CD14-positive monocyte (primary cell): ENCODE measurements at places on chromosomes 3 and 15.

GRCh38 chr3:105470851-105471250 is 104.1 kb downstream of the ALCAM start:
- DNase-seq, result no peak

DNA sequence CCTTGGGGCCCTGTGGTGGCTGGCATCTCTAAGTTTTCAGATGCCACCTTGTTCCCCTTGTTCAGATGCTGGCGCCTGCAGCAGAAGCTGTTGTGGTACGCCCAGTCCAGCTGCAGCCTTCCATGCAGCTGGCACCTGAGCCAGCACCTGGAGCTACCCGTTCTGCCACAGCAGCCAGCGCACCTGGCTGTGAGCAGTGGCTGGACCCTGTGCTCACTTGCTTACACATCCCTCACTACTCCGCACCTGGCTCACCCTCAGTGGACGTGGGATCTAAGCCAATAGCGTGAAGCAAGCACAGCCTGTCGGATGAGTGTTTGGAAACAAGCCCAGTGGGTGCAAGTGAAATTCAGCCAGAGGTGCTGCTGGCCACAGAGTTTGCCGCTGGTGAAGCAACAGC is 607.5 kb upstream of the BCHE start:
- peak; percentile 3 for DNase-seq

DNA sequence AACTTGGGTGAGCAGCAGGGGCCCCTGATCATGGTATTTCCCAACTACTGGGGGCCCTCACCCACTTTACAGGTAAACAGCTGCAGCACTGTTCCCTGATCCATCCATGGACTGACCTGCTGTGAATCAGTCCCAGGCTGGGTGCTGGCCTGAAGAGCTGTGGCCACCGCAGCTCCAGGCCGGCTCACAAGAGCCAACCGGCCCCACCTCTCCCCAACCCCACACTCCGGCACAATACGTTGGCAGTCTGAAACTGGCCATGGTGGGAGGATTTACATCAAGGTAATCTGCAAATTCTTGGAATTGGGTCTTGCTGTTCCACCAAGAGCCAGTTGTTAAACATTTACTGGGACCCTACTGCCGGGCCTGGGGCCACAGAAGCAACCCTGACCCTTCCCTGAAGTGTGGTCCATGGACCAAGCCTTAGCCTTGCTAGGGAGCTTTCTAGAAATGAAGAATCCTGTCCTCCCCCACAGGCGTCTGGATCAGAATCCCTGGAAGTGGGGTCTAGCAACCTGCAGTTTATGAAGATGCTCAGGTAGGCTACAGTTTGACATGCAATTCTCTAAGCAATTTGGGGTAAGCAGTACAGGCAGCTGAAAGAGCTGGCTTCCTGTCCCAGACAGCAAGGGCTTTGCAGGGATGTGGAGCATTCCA is 3.7 kb downstream of the SLC6A20 start:
- DNase-seq, result no peak

DNA sequence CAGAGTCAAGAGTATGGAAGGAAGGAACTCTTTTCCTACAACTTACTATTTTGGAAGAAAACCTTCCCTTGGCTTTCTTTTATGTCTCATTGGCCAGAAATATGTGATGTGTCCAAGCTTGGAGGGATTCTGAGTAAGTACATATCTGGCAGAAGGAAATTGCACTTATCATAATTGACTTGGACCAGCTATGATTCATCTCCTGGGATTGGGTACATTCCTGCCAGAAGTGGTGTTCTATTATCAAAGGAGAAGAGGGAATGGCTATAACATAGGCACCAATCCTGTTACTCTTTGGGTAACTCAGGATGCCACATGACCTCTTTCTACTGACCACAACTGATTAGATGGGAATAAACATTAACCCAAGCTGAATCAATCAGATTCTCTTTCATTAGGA is 13.5 kb upstream of the DAZL start:
- DNase-seq, result no peak

DNA sequence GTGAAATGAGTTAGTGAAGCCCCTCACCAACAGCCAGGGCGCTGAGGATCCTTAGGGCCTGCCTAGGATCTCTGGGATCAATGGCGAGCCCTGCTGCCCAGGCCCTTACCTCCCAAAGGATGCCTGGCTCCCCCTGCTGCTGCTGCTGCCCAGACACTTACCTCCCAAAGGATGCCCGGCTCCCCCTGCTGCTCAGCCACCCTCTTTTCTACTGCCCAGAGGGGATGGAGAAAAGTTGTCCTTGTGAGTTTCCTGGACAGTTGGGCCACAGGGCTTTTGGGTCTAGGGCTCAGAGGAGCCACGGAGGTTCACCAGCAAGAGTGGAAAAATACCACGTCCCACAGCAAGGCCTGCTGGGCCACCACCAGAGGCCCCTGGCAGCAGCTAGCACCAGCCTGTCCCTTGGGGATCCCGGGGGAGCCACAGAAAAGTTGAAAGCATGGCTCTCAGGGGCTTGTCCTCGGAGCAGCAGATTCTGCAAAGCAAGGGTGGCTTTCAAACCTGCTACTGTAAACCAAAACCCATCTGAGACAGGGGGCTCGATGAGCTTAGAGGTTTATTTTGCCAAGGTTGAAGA is 59.4 kb downstream of the SLC6A6 start:
- peak; percentile 28 for DNase-seq

DNA sequence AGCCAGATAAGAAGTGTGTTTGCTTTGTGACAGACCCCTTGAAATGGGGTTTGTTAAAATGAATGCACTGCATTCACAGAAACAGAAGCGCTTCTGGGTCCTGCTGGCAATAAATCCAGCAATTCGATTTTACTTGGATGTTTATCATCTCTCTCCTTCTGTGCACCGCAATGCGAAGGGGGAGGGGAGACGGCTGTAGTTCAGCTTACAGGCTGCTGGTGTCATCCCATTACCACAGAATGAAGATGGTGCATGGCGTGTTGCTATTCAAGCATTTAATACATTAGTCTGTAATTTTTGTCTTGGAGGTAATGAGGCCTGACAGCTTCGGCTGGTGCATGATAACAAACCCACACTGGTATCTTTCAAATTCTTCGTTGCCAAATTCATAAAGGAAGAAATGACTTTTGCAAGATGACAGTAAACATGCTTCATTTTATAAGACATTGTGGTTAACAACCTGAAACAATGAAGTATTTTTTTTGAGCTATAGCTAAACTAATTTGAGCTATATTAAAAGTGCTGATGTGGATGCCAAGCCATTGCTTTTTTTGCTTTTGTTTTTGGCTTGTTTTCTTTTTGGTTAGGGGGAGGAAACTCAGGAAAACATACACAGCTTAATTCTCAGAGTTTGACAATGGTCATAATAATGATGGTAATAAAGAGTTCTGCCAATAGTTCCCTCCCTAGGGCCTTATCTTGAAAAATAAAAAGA is 418.3 kb downstream of the OTOL1 start:
- no peak for DNase-seq

DNA sequence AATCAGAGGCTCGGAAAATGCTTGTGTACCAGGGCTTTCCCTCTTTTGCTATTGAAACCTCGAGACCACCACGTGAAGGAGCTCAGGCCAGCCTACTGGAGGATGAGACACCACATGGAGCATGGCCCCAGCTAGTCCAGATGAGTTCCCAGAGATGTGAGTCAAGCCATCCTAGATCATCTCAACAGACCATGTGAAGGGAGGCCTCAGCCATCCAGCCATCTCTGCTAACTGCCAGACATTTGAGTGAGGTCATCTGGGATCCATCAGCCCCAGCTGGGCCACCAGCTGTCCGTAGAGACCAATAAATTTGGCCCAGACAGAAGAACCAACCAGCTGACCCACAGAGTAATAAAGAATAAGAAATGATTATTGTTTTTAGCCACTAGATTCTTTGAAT is 62.8 kb upstream of the PROK2 start:
- DNase-seq, result no peak

GRCh38 chr3:101104321-101104720 is 111.1 kb upstream of the ABI3BP start:
- no peak for DNase-seq

GRCh38 chr3:61181874-61182273 is 69.4 kb downstream of the FHIT start:
- no peak for DNase-seq

GRCh38 chr15:91099616-91099994 is 452 bp upstream of the SV2B start:
- no peak for DNase-seq

DNA sequence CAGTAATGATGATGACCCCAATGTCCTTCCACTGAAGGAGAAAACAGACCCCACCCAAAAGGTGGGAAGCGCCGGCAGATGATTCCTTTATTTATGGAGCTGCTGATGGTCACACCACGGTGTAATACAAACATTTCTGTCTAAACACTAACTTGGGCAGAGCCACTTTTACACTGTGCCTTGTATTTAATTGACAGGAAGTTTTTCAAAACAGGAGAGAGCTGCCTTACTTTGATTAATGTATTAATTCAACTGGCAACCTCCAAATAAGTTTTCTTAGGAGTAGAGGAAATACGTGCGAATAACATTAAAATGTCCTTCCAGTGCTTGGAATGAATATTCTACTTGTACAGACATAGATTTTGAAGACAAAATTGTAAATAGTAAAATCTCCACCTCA is 70.4 kb downstream of the WWTR1 start:
- no peak for DNase-seq

GRCh38 chr3:141564241-141564640 is 77.4 kb downstream of the RASA2 start:
- DNase-seq, result no peak

- no peak for DNase-seq
Measured at GRCh38 chr15:29618586-29618985, 203.7 kb downstream of the TJP1 start.

GRCh38 chr3:194888916-194889315 is 203.2 kb downstream of the FAM43A start:
- DNase-seq, result no peak

DNA sequence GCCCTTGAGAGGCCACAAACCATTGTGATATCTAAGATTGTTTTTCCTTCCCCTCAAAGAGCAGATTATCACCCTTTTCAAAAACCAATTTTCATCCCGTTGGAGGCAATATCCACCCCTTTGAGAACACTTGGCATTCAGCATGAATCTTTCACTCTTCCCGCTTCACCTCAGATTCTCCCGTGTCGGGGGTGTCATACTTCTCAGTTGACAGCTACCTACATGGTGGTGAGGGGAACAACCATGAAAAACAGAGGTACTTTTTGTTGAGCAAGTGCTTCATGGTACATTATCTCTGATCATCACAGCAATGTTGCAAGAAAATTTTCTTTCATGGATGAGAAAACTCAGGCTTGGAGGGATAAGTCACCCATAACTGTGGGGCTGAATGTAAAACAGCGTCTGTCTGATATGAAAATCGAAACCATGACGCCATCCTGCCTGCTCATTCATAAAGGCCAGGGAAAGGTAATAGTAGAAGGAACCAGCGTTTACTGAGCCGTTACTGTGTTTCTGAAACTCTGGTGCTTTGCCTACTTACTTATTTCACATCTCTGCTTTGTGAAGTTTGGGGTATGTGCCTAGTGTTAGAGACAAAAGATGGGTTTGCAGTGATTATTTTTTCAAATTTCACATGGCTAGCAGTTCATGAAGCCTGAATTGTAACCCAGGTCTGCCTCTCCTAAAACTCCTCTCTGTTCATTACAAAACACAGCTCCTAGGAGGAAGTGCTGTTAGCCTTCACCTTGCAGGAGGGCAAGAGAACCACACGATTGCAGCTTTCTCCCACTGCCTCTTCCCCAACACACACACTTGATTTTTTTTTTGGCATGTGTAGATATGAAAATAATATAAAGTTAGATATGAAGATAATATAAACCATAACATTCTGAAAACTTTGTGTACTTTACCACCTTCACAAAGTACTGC is 35.4 kb downstream of the SV2B start:
- DNase-seq, result no peak

DNA sequence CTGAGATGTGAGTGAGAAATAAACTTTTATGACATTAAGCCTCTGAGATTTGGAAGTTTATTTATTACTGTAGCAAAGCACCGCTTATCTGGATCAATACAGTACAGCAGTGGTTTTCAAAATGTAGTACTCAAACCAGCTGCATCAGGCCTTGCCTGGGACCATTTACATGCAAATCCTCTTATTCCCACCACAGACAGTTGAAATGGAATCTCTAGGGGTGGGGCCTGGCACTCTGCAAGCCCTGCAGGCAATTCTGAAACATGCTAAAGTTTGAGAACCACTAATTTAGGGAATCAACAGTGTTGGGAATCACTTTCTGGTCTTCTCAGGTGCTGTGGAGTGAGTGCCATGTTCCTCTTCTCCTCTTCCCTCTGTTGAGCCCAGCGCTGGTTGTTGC is 77.8 kb upstream of the TAMM41 start:
- no peak for DNase-seq

DNA sequence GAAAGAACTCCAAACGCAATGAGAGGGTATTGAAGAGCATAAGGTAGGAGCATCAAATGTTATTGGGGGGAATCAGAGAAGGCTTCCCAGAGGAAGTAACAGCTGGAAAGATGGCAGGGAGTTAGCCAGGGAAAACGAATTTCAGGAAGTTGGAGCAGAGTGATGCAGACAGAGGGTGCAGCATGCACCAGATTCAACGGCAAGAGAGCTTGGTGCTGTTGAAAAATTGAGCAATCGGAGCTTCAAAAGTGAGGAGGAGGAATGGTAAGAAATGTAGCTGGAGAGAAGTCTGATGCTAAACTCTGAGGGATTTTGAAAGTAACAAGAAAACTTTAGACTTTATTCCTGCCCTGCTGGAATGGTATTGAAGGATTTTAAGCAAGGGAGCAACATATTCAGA is 541.0 kb upstream of the LMCD1 start:
- DNase-seq, result no peak

- DNase-seq, result no peak
Measured at GRCh38 chr15:38503496-38503895, 49.6 kb downstream of the FAM98B start.

DNA sequence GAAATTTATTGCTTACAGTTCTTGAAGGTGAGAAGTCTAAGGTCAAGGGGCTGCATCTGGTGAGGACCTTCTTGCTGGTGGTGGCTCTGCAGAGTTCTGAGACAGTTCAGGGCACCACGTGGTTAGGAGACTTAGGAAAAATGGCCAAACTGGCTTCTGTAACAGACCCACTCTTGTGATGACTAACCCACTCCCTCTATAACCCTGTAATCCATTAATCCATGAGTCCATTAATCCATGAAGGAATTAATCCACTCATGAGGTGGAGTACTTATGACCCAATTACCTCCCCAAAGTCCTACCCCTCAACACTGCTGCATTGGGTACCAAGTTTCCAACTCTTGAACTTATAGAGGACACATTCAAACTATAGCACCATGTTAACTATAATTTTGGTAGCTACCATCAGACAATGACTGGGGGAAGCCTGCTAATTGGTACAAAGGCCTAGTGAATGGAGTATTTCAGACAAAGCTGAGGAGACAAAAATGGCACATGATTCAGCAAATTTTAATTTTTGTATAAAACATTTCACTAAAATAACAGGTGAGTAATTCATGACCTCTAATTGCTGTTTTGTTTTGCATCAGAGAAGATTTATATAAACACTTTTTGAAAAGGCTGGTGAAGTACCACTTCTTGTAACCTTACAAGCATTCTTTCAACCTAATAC is 374.1 kb upstream of the TBL1XR1 start:
- no peak for DNase-seq

GRCh38 chr3:55591888-55592287 is 104.8 kb upstream of the WNT5A start:
- peak; percentile 1 for DNase-seq

GRCh38 chr3:119627461-119627860 is 29.8 kb downstream of the PLA1A start:
- peak; percentile 74 for DNase-seq
